Kidney glomerular epithelial cell (primary cell): ENCODE measurements at places on chromosomes 5 and 9.

DNA sequence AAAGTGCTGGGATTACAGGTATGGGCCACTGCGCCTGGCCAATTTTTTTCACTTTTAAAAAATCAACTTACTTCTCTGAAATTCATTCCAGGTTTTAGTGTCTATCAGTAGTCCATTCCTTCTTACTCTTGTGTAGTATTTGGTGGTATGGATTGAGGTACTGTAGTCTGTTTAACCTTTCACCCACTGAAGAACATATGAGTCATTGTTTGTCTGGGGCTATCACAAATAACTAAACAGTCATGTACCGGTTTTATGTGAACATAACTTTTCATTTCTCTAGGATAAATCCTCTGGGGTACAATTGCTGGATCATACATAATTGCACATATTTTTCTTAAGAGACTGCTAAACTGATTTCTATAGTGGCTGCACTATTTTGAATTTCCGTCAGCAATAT, 1188.0 kb upstream of the CDH9 start:
- no peak for DNase-seq

GRCh38 chr9:8604201-8604600, 804.6 kb upstream of the DMAC1 start:
- DNase-seq: peak; percentile 59

- peak; percentile 32 for DNase-seq
Measured at GRCh38 chr5:137561608-137562007, 62.5 kb upstream of the SPOCK1 start.

GRCh38 chr5:96288166-96288844, 144.7 kb downstream of the PCSK1 start:
- no peak for DNase-seq

DNA sequence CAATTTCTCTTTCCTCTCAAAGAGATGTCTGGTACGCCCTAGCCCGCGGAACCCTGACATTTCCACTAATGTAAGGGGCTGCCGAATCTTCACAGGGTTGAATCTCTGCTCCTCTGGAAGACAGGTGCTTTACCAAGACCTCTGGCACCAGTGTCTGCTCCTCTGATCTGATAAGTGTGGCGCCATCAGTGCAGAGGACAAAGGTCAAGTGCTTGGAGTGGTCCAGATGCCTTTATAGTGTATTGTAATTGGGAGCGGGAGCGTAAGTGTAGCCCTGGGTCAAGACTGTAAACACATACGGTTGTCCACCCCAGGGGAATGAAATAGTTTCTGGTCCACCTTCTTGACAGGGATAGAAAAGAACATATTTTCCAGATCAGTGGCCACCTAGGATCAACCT, 17.7 kb downstream of the ADAMTSL2 start:
- DNase-seq: no peak

DNA sequence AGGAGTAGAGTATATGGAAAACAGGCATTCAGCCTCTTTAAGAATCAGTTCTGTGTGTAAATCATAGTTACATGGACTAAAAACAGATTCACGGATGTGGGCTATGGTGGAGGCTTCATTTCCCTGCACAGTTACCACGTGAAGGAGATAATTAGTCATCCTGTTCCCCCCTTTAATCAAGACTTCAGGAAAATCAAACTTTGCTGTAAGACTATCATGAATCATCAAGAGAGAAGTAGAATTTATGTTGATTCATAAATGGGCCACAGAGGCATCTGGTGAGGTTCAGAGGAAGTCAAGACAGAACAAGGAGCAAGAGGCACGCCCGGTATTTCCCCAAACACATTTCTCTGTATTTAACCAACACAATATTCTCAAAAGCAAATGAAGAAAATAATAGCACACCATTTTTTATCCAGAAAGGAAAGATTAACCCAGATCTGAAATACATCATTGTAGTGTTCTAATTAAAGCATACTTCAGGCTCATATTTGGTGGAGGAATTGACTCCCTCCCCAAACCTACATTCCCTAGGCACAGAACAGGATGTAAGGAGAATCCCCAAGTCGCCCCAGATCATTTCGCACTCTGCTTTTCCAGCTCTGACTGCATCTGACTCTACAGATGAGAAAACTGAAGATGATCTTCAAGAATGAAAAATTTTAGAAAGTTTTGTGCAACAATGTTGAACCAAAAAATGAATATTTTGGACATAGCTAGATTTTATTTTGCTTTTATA, 175.8 kb upstream of the GAS1 start:
- DNase-seq: no peak

- no peak for DNase-seq
Measured at GRCh38 chr5:71719063-71719964, at the start of gene CARTPT. CARTPT (plus strand) TSS chr5:71719275; CDS start chr5:71719294, 19 bp downstream.

DNA sequence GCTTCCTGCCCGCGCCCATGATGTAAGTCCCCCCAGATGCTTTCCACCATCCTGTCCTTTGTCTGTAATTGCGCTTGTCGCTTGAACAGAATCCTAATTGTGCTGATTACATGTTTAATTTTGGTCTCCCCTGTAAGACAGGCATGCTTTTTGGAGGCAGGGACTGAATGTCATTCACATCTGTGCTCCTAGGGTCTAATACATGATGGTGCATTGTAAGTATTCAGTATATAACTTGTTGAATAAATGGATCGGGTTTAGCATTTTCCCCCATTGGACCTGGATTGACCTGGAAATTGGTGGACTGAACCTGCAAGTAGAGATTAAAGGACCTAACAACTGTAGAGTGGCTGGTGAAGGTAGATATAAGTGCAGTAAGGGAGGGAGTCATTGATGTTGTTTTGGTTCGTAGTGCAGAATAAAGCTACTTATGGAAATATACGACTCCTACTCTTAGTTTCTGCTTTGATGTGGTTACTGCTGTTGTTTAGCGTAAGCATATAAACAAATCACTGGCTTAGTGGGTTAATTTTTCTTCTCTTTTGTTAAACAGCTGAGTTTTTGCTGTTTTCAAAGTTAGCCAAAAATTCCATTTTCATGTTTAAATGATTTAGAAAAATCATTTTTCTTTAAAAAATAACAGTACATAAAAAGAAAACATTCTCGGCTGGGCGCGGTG, 57.3 kb downstream of the TRIO start:
- no peak for DNase-seq

- DNase-seq: no peak
Measured at GRCh38 chr5:151961557-151961956, 36.9 kb upstream of the GLRA1 start.

GRCh38 chr5:149042865-149043264, 20.0 kb downstream of the SH3TC2 start:
- no peak for DNase-seq

GRCh38 chr9:119101048-119101447, 268.2 kb downstream of the BRINP1 start:
- DNase-seq: no peak

- DNase-seq: no peak
Measured at GRCh38 chr5:35659556-35659955, 41.9 kb downstream of the SPEF2 start.

GRCh38 chr5:176473335-176474006, 25.3 kb downstream of the FAF2 start:
- no peak for DNase-seq

DNA sequence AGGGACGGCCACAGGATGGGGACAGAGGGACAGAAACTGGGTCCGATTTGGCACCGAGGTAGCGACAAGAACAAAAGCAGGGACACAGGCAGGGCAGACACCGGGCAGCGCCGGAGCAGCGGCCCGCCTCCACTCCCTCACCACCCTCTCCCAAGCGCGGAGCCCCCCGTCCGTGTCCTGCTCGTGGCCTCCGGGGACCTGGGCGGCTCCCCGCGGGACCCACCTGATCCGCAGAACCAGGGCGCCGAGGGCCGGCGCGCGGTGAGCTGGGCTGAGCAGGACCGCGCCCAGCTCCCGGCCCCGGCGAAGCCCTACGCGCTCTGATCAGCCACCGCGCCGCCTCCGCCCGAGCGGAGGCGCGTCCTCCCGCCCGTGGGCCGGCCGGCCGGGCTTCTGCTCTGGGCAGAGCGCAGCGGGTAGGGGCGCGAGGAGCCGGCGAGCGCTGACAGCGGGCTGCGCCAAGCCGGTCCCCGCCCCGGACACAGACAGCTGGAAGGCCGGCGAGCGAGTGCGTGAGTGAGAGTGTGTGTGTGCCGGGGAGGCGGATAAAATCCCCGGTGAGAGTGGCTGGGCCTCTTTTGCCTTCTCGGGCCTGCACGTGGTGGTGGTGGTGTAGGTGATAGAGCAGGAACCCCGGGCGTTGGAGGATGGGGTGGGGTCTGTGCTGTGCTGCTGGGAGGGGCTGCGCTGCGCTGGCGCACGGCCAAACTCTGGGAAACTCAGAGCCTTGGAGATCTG, at the start of gene GGTA1:
GGTA1 (minus strand) TSS at position 418 of the 738 bp plus-strand sequence. CDS start 31,922 bp downstream, outside the sequence.
- DNase-seq: peak; percentile 21

- peak; percentile 35 for DNase-seq
Measured at GRCh38 chr9:84993105-84993504, 323.6 kb downstream of the NTRK2 start.

DNA sequence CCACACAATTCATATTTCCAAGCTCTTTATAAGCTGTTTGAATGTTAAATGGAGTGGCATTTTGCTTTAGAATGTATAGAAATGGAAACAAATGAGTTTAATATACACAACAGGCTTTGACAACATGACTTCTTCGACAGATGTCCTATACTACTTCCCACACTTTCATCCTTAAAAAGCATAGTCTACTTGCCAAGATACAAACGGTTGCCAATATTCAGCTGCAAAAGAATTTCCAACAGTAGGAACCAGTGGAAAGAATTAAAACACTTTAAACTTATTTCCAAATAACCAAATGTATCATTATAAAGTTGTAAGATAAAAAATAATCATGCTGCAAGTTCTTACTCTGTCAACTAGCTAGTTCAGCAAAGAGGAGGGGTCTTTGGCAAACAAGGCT, 456.4 kb downstream of the PDE4D start:
- DNase-seq: no peak

- DNase-seq: no peak
Measured at GRCh38 chr9:1421436-1421835, 371.3 kb downstream of the DMRT2 start.

DNA sequence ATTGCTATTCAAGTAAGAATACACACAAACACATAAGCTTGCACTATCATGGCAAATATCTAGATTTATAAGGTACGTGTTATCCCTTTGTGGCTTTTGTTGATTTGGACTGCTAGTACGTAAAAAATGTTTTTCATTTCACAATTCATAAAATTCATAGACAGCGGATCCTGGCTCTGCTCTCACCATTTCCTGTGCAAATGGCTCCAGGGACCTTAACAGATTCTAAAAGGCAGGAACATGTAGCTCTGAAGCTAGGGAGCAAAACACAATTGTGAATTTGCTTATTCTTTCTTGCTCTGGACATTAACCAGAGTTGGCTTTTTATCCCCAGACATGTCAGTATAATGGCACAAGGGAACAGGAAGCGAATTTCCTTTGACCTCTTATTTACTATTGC, 1019.9 kb upstream of the WWC1 start:
- DNase-seq: no peak

GRCh38 chr9:14687042-14687719, 6.1 kb downstream of the ZDHHC21 start:
- DNase-seq: peak; percentile 6

GRCh38 chr5:133196441-133197085, 144.8 kb downstream of the HSPA4 start:
- no peak for DNase-seq

DNA sequence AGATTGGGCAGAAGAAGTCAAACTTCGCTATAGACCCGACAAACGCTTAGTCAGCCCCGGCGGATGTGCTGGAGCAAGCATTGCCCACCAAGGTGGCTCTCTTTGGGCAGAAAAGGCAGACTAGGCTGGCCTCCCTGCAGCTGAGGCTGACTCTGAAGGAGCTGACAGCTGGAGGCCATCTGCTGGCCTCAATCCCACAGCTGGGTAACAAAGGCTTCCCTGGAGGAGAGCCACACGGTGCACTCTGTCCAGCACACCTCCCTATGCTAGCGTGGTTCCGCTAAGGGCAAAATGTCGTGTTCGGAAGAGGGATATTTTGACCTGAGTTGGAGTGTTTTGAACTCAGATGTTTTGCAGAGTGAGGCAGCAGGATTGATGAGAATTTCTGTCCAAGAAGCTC, 103.5 kb upstream of the PTCH1 start:
- DNase-seq: no peak

DNA sequence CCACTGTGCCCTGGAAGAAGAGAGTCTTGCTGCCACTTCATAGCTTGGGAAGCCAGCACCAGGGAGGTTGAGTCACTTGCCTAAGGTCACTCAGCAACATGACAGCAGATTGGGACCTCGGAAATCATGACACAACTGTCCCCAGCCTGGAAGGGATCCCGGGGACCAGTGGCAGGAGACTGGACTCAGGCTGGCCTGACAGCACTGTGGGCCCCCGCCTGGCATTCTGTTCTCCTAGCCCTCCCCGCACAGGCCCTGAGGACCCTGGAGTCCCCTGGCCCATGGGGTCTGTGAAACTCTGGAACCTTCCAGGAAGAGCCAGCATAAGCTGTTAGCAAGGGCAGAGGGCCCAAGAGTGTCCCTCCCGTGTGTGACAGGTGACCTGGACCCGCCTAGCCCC, 64.9 kb downstream of the COL5A1 start:
- no peak for DNase-seq

DNA sequence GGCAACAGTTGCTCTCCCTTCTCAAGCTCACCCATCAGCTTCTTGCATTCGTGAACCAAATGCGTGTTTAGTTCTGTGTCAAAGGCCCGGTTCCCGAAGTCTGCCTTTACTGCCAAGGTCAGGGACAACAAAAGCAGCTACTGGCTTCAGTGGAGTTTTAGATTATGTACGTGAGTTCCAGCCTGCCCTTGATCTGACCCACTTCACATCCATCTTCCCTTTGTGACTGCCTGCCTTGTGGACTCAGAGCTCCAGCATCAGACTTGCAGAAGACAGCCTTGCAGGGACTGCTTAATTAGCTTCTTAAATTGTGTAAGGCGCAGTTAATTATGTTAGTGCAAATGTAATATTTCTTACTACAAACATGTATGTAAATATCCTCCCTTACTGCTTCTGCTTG, 774.7 kb upstream of the EDIL3 start:
- no peak for DNase-seq

- DNase-seq: no peak
Measured at GRCh38 chr9:73064315-73064714, 87.3 kb upstream of the ANXA1 start.

DNA sequence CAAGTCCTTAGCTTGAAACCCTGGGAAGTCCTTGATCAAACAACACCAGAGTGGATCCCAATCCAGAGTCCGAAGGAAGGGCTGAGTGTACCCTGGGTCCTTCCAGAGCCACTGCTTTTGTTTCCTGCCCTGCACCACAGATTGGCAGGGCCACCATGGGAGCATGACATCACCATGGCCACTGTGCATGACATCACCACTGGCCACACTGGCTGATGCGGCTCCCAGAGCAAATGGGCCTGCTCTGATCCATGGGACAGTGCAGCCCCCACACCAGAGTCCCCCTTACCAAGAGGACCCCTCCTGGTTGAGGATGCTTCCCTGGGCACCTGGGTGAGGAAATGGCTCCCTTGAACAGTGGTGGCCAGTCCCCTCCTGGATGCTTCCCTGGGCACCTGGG, 9.9 kb downstream of the SLC6A3 start:
- DNase-seq: no peak
